Stimulated activated CD8-positive, alpha-beta memory T cell treated with anti-CD3 and anti-CD28 coated beads, Interleukin-7, amount 100 ng/mL, for 24 hours (primary cell): ENCODE measurements at places on chromosomes 2 and 18.

GRCh38 chr2:212903413-212903812, 248.0 kb downstream of the IKZF2 start:
- DNase-seq, result no peak

GRCh38 chr2:114543236-114543766, 100.9 kb downstream of the DPP10 start:
- no peak for DNase-seq

GRCh38 chr2:144625626-144626025, 105.7 kb upstream of the ZEB2 start:
- DNase-seq, result no peak

GRCh38 chr18:40613721-40614120, 1341.3 kb upstream of the PIK3C3 start:
- DNase-seq, result no peak

- DNase-seq, result no peak
These were observed 38.7 kb upstream of the MEX3C start for GRCh38 chr18:51236225-51236624.

- no peak for DNase-seq
These were observed 166.2 kb downstream of the INHBB start for GRCh38 chr2:120511947-120512710.

GRCh38 chr2:220999356-220999755, 572.7 kb downstream of the EPHA4 start:
- DNase-seq, result no peak
